A549 treated with CORT108297 at 1 μM for 4 hours (cell line): ENCODE measurements at places on chromosomes 16 and 17. TPM values are rescaled to one million over a fixed set of nuclear protein-coding genes. Genes with fewer than 3 reads are reported as not detected.

Gene TEKT5
- total RNA-seq = not detected in 5 replicates

Gene MARVELD3
- 0.13 to 0.47 TPM (median 0.25 TPM) in 5 replicates for total RNA-seq

Gene CDH3
- total RNA-seq = 0.12 to 0.60 TPM (median 0.23 TPM) in 5 replicates

Gene PIK3R6
- not detected in 5 replicates for total RNA-seq
